Adipocyte (in vitro differentiated cells): ENCODE measurements at places on chromosomes 7 and 10.
A peak's percentile ranks its signal among the peaks of the same experiment; 100 is the strongest.

GRCh38 chr7:117270371-117270770 lies 52.5 kb downstream of the WNT2 start:
- DNase-seq, result no peak

- no peak for DNase-seq
Measured at GRCh38 chr7:154255324-154255723, 203.1 kb downstream of the DPP6 start.

DNA sequence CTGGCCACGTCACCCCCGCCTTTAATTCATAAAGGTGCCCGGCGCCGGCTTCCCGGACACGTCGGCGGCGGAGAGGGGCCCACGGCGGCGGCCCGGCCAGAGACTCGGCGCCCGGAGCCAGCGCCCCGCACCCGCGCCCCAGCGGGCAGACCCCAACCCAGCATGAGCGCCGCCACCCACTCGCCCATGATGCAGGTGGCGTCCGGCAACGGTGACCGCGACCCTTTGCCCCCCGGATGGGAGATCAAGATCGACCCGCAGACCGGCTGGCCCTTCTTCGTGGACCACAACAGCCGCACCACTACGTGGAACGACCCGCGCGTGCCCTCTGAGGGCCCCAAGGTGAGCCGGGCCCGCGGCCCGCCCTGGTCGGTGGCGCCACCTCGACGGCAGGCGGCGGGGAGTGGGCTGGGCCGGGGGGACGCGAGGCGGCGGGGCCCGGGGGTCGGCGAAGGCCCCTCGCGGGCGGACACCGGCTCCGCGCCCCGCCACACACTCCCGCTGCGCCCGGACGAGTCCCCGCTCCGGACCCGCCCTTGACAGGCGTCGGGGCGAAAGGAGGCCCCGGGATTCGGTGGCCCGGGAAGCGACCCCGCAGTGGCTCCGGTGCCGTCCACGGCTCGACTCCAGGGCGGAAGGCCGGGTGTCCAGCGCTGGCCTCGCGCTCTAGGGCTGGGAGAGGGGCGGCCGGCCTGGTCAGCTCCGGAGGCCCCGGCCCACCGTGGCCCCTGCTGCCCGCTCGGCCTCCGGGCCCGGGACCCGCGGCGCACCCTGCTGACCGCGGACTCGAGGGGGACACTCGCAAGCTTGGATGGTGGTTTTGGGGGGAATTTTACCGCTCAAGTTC lies 557 bp downstream of the BAG3 start:
- DNase-seq, result peak; percentile 58

DNA sequence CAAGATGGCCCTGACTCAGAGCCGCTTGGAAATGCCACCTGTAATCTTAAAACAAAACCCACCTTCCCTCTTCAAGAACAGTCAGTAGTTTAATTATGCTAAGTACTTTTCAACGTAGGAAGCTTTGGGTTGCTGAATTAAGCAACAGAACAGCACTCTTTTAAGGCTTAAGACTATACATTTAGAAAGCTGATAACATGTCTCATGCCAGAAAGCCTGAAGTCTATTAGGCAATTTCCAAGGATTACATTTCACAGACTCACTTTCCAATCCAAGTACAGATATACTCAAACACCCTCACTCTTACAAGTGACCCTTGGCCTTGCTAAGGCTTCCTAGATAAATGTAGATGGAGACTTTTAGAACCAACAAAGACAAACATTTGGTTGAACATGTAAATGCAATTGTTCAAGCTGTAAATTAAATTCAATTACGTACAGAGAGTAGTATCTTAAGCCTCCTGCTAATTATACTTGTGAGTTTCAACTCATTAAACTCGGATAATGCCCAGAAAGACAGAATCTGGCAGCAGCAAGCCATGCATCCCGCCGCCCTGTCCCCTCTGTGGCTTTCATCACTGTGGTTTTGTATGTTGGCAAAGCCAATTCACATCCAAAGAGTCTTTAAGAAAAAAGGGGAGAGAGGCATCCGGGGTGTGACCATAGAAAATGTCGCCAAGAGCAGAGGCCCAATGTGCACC lies 283.1 kb upstream of the NRP1 start:
- peak; percentile 62 for DNase-seq

DNA sequence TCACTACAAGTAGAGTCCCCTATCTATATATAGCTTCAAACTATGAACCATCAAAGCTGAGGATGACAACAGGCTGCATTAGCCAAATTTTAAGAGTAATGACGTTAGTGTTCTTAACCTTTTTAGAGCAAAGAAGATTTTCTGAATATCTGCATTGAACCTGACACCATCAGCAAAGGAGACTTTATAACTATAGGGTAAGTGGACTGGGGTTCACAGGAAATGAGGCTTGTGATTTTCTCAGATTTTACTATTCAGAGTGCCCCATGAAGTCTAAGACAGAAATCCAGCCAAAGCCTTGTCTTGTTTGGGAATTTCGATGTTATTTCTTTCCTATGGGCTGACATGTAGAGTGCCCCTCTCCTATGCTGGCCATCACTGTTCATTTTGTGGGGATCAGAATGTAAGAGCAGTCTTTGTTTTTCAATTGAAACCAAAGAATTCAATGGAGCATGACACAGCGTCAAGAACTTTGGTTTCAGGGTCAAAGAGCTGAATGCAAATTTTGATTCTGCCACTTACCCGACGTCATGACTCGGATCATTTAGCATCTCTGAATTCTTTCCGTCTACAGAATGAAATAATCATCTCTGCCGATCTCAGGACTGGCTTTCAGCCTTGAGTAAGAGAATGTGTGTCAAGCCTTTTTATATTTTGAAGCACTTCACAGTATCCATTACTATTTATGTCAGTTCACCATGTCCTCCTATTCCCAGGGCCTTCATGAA lies 52.7 kb downstream of the DENND11 start:
- peak; percentile 76 for DNase-seq

- DNase-seq, result no peak
Measured at GRCh38 chr10:95798096-95798855, 42.3 kb downstream of the ENTPD1 start.

DNA sequence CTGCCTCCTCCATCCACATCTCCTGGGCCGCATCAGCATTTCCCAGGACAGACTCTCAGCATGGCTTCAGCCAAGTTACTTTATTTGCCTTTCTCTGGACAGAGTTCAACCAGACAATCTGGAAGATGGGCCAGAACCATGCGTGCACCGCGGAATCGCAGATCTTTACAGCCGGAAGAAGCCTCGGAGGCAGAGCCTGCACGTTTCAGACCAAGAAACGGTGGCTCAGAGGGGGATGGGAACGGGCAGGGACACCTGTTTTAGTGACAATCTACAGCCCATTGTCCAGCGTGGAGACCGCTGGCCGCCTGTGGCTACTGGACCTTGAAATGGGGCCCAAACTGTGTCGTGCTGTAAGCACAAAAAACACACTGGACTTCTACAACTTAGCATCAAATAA lies 3.5 kb downstream of the VIPR2 start:
- no peak for DNase-seq

DNA sequence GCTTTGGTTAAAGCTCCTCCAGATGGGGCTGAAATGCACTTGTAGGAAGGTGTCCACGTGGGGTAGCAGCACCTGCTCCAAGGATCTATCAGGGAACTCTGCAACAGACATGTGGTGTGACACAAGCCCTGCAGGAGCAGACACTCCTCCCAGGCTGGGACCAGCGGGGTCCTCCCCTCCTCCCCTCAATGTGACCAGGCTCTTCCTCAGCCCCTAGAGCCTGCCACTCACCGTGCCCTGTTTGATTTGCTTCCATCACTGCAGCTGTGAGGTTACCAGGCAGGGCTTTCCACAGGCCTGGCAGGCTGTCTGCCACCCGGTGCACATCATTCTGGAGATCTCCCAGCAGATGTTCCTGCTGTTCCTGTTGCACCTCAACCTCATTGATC lies 13.4 kb downstream of the MMRN2 start:
- DNase-seq, result no peak

DNA sequence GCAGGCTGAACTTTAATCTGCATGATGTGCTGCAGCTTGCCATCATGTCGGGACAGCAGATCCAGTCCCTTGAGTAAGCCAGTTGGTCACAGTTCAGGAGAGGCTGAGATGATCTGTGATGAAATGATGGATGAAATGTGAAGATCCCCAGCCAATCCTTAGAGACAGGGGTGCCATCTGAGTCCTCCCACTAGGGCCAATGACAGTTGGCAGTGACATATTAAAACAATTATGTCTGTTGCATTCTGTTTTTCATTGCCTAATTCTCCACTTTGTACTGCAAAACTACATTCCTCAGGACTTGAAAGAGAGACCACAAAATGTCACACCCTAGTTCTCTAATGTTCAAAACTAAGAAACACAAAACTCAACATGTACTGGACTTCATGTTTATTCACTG lies 66.3 kb upstream of the CAV2 start:
- peak; percentile 69 for DNase-seq

DNA sequence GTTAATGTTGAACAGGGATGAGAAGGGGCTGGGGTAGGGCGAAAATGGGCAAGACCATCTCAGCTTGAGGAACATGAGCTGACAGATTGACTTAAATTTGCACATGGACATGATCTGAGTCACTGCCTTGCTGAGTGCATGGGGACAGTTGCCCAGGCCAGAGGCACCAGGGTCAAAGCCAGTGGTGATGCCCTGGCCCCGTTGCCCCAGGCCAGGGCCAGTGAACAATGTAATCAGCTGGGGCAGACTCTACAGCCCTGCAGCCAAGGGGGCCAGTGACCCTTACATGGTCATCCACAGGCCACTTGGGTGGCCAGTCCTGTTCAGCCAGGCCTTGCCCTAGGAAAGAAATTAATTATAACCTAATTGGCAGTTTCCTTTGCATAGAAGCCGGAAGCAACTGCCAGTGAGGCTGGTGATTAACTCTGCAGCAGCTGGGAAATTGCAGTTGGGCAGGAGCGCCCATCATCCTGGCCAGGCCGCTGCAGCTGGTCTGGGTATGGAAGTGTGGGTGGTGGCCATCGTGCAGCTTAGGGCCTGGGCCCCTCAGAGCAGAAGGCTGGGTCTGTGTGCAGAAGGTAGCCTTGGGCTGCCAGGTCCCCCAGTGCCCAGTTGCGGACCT lies 9.6 kb downstream of the RET start:
- DNase-seq, result no peak

DNA sequence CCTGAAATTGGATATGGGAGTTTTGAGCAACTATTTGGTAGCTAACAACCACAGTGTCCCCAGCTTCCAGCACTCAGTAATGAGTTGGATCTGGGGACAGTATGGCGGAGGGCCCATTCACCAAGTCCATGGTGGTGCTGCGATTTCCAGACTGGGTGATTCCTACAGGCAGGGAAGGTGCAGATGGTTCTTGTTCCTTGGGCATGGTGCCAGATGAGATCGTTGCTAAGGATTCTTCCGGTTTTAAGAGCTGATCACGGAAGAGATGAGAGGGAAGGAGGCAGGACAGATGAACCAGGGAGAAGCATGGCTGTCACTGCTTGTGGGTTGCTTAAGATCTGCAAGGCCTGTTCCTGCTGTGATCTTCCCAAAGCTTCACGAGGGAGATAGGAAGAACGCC lies 380.3 kb downstream of the TCERG1L start:
- no peak for DNase-seq

GRCh38 chr10:80530251-80530650 lies 7.5 kb upstream of the SH2D4B start:
- DNase-seq, result no peak

DNA sequence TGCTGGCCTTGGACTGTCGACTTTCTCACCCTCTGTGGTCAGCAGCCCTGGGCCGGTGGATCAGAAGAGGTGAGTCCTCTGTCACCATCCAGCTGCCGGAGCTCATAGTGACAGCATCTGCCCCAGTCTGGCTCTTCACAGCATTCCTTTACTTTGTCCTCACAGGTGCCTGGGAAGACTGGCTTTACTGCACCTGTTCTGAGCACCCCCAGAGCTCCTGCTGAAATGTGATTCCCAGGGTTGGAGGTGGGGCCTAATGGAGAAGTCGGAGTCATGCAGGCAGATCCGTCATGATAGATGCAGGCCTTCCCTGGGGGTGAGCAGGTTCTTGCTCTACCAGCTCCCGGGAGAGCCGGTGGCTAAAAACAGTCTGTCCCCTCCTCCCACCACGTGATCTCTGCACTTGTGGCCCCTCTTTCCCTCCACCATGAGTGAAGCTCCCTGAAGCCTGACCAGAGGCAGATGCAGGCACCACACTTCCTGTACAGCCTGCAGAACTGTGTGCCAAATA lies 171.5 kb downstream of the ZMYND11 start:
- no peak for DNase-seq

GRCh38 chr7:111242141-111242755 lies 151.3 kb downstream of the LRRN3 start:
- DNase-seq, result no peak

- no peak for DNase-seq
Measured at GRCh38 chr7:66930341-66930740, 9.3 kb downstream of the TMEM248 start.

GRCh38 chr10:73908853-73909539 lies 1.9 kb upstream of the PLAU start:
- peak; percentile 85 for DNase-seq

DNA sequence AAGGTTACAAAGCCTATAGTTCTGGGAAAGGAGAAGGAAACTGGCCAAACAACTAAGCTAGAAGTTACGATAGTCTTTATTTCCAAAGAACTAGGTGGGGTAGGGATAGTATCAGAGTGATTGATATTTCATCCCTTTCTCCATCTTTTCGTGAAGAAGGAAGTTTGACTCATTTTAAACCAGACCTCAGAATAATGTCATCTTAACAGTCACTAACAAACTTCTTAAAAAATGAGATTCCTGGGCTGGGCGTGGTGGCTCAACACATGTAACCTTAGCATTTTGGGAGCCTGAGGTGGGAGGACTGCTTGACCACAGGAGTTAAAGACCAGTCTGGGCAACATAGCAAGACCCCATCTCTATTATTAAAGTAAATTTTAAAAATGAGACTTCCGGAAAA lies 69.4 kb downstream of the ARL4A start:
- peak; percentile 27 for DNase-seq

GRCh38 chr7:115081772-115082171 lies 159.9 kb downstream of the MDFIC start:
- no peak for DNase-seq

DNA sequence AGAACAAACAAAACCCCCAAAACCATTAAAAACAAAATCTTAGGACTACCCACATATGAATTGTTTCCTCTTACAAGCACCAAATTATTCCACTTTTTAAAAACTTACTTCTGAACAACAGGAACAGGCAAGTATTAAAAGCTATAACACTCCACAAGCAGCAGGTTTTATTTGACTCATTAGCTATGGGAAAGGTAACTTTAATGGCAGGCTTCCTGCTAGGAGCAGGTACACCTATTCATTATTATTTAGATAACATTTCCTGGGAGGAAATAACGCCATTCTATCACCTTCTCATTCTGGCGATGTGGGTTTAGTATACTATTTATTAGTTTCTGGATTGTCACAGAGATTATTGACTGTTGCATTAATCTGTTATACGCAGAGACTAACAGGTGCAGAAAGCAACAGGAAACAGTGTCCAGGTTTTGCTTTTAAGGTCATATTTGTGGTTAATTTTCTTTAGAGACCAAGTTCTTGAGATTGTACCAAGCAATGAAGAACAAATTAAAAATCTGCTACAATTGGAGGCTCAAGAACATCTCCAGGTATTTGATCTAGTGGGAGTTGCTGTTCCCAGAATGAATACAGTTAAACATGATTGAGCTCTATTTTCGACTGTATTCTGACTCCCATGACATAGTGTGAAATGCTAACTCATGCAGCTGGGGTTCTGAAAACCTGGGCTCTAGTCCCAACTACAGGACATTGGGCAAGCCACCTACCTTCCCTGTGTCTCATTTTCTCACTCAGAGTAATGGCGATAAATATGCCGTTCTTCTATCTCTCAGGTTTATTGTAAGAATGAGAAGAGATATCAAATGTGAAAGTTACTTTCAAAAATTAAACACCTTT lies 2.0 kb downstream of the CPA2 start:
- DNase-seq, result no peak

GRCh38 chr7:84502239-84502638 lies 307.6 kb upstream of the SEMA3A start:
- no peak for DNase-seq
